ENCODE measurements at places on chromosomes 6 and 20.

DNA sequence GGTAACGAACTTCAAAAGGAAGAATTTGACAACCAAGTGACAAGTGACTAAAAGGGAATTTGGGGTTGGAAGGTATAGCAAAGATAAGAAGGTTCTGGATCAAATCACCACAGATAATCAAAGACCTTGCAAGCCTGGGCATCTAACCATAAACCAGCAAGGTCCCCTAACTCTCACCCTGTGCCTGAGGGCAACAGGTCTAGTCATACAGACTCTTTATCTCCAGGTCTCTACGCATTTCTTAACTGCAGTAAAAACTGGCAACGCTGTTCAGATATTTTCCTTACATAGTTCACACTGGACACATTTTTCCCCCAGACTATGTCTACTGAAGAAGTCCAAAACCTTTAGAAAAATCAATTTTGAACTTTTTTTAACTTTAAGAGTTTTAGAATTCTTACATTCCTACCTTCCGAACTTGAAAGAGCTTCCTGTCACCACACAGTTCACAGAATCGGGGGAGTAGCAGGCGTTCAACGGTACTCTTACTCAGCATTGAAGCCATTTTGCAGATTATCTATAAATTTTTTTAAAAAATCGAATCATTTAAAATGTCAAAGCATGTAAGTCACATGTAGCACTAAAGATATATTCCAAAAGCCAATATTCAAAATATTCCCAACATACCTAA lies 23.0 kb upstream of the ANKRD60 start:
- DNase-seq = no peak

DNA sequence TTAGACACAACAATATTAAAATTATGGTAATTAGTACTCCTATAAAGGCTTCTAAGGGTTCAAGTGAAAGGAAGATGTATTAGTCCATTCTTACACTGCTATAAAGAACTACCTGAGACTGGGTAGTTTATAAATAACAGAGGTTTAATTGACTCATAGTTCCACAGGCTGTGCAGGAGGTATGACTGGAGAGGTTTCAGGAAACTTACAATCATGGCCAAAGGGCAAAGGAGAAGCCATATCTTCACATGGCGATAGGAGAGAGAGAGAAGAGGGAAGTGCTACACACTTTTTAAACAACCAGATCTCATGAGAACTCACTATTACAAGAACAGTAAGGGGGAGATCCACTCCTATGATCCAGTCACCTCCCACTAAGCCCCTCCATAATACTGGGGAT lies 52.9 kb downstream of the TINAG start:
- no peak for DNase-seq

GRCh38 chr6:56949265-56949664 lies 5.6 kb upstream of the BEND6 start:
- no peak for DNase-seq

- no peak for DNase-seq
Observed at GRCh38 chr20:13289031-13289430, 68.0 kb downstream of the ISM1 start.

Measured in fibroblast of skin of scalp (primary cell).